Dorsolateral prefrontal cortex (tissue), 122 donors: ENCODE measurements at places on chromosomes 4 and X.

DNA sequence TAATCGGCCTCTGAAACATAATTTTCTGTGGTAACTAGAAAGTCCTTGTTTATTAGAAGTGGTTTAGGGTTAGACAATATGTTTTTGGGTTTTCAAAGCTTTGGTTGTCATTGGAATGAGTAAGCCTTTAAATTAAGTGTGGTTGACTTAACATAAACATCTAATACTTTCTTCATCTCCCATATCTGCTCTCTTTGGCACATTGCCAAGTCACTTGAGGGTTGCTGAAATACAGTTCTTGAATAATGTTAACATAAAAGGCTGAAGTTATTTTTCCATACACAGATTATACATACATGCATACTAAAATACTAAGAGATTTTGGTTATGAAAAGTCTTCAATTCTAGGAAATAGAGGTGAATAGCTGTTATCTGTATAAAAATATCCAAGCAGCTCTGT, 241.7 kb upstream of the BMP3 start:
- no peak for DNase-seq

DNA sequence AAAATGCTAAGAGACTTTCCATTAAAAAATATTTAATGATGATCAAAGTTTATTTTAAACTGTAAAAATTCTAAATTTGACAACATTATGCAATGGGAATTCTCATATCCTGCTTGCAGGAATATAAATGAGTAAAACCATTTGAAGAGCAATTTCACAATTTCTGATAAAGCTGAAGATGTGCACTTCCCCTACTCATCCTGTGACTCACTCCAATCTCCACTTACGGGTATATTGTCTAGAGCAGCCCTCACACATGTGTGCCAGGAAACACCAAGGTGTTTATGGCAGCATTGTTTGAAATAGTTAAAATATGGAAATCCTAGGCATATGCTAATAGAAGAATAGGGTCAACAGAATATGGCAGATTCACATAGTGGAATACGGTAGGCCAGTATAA, 158.4 kb downstream of the PDHA2 start:
- DNase-seq = no peak

DNA sequence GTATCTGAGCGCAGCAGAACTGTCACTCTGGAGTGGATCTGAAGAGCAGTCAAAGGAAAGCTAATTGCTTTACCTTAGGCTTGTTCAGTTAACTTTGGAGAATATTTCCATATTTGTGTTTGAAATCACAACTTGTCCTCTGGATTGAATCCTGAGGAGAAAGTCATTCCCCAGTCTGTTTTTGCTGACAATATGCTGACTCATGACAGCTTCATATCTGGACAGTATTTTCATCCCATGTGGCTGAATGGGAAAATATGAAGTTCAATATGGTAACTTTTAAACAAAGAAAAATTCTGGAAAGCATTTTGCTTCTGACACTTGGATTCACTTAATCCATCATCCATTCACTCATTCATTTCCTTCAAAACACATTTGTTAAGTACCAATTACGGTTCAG, 46.3 kb upstream of the MAGEC3 start:
- no peak for DNase-seq

DNA sequence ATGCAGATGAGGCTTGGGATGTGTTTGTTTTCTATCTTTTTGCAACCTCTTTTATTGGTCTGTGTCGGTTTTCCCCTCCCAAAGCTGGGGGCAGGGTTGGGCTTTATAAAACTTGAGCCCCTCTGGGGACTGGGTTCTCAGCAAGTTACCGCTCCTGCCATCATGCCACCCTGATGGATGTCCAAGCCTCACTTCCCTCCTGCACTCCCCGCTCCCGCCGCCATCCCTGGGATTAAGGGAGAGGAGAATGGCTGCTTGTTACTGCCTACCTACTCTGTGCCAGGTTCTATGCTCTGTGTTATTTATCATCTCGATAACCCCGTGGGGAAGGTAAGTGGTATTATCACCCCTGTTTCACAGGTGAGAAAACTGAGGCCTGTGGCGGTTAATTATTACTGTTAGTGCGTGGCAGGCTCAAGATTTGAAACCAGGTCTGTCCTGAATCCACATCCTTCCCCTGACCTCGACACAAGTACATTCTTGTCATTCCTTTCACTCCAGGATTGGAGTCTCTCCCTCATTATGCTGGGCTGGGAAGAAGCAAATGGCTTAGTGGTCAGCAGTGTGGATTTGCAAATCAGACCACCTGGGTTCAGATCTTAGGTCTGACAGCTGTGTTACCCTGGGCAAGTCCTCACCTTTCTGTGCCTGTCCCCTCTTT, 4.5 kb downstream of the UBA1 start:
- no peak for DNase-seq

GRCh38 chrX:150926304-150926703, 27.8 kb upstream of the CD99L2 start:
- DNase-seq = no peak

DNA sequence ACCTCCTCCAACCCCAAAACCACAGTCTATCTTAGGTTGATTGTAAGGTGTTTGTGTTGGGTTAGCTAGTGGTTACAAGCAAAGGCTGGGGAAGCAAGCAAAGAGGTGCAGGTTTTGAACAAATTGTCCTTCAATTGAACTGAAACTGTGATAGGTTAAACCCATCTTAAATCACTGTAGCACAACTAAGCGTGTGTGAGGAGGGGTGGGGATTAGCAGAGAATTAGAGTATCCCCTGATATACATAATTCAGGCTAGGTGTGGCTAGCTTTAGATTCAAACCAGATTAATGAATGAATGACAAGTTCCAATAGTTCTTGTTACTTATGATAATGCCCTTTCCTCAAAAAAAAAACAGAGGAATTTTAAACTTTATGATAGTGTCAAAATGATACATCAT, 191.0 kb upstream of the POF1B start:
- no peak for DNase-seq

- no peak for DNase-seq
These were observed 87.4 kb downstream of the SMIM20 start for GRCh38 chr4:26001413-26001812.

DNA sequence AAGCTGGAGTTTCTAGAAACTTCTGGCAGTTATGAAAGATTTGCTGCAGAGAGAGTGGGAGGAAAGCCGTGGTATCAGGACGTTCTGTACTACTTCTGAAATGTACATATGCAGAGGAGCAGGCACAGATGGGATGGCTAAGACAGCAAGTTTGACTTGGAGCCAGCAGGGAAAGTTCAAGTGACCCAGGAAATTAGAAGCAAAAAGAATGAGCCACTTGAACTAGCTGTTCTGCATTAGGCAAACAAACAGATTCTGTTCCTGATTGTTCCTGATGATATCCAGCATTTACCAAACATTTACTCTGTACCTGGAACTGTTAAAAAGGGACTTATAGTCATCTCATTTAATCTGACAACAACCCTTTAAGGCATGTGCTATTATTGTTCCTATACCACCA, 41.4 kb upstream of the CXCL13 start:
- DNase-seq = no peak

DNA sequence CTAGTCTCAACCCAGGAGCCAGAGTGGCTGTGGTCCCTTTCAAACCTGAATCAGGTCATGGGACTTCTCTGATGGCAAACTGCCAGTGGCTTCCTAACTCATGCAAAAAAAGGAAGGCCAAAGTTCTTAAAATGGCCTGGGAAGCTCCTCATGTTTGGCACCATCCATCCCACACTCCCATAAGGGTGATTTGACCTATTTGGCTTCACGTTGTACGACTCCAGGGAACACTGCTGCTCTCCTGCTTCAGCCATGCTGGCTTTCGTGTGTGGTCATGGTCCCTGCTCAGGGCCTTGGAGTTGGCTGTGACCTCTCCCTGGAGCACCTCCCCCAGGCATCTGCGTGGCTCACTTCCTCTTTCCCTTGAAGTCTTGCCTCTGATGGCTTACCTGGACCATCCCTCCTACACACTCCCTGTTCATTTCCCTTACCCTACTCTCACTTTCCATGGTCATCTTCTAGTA, 12.8 kb upstream of the TMSB4X start:
- no peak for DNase-seq

DNA sequence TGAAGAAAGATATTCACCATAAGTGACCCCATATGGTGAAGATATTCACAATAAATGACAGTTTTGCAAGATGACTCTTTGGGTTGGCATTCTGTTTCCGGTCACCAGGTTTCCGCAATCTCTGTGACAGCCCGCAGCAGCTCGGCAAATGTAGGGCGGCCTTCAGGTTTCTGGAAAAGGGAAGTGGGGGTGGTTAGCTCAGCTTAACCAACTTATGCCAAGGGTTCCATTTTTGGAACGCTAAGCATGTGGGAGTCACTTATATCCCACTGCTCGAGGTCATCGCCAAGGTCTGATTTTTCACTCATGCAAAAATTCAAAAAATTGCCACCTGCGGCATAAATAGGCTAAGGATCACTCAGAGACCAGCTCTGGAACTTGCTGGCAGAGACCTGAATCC, 51.0 kb downstream of the NIPAL1 start:
- no peak for DNase-seq

GRCh38 chr4:113476800-113477199, 284.7 kb downstream of the CAMK2D start:
- no peak for DNase-seq

DNA sequence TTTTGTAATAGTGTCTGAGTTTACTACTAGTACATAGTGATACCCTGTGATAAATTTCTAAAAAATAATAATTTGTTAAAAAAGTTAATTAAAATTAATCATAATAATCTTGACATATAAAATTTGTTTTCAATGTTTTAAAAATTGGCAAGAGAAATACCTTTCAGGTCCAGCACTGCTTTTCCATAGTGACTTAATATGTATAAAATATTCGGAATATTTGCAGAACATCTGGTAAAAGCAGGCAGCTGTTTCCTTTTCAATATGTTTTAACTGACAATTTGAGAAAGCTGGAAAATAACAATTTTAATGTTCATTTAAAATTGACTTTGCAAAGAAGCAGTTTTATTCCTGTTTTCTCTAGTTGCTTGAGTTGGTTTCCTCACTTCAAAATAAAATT, 17.6 kb upstream of the GK2 start:
- no peak for DNase-seq

DNA sequence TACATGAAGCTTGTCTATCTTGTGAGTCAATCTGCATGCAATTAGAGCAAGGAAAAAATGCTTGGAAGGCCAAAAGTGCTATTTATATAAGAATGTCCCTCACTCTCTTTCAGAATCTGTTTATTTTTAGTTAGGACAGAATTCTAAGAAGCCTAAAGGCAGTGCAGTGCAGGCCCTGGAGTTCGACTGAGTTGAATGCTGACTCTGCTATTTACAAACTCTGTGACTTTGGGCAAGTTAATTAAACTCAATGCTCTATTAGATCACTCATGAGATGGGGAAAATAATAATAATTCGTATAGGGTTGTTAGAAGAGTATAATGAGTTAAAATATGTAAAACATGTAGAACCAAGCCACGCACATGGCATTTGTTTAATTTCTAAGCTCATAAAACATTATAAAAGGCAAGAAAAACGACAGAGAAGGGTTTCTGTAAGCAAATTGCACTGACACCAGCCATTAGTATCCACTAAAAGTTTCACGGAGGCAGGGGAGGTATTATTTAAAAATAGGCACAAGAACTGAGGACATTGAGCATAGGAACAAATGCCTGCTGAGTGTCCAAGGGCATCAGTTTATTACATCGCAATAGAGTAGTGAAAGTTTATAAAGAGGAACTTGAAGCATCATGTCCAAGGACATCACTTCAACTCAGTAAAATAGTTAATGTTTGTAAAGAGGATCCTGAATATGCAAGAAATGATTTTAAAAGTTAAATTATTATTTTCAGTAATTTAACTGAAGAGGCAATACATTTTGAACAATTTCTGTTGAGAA, 115.0 kb upstream of the INPP4B start:
- DNase-seq = no peak

DNA sequence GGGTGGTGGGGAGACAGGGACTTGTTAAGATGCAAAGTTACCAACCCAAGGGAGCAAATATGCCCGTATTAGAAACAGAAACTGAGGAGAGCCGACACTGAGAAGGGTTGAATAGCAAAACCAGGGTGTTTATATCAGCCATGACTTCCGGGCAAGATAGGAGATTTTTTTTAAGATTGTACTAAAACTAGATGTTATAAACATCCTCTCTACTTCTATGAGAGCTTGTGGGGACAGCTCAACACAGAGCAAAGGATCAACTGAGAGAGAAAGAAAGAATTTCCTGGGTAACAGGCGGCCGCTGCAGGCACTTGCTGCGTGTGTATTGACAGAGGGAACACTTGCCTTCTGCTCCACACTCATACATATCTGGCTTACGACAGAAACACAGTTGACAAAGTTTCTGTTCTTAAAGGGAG, 49.1 kb upstream of the FBXW7 start:
- no peak for DNase-seq

GRCh38 chr4:180190382-180190781, 2052.8 kb upstream of the TENM3 start:
- no peak for DNase-seq

- DNase-seq = no peak
These were observed 7.7 kb downstream of the TLR7 start for GRCh38 chrX:12874581-12874980.

DNA sequence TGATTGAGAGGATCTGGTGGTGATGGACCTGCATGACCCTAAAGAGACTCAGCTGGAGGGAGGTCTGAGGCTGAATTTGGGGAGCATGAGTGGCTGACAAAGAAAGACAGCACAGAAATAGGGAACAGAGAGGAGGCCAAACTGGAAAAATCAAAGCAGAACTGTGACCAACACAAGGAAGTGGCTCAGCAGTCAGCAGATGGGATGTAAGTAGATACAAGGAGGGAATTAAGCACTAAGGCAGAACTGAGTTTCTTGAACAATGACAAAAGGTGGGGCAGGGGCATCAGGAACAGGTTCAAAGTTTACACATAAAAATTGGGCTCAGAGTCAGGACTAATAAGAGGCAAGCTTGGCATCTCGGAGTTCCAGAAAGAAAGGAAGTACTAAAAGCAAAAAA, 144.3 kb upstream of the KLF3 start:
- DNase-seq = no peak

DNA sequence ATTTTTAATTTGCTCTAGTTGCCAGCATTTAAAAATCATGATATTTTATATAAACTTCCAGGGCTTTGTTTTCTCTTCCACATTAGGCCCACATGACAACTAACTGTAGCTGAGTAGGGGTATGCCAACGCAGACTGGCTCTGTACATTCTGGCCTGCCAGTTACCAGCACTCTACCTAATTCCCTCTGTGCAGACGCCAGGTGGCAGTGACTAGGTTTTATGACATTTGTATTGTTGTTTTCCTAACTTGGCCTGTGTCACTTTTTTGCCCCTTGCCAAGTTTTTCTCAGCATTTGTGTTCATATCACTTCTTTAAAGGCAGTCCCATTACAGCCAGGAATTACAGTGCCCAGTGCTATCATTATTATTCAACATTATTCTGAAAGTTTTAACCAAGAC, 347.5 kb downstream of the NKX6-1 start:
- DNase-seq = no peak

DNA sequence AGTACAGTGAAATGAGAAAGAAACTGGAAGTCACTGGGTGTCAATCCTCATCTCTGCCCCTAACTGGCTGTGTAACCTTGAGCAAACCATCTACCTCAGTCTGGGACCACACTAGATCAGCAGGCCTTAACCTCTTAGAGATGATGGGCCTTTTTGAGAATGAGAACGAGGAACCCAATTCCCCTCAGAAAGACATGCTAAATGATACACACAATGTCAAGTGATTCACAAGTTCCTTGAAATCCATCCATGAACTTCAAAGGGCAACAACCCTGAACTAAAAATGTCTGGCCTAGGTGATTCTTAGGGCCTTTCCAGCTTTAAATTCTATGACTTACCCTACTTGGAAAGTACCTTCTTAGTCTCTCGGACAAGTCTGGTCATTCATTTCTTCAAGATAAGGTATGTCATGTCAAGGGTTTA, 47.4 kb downstream of the ACSL4 start:
- no peak for DNase-seq
